ENCODE measurements at places on chromosomes 11 and 22.

- no peak for DNase-seq
Measured at GRCh38 chr11:44615041-44615755, 49.7 kb downstream of the CD82 start.

GRCh38 chr22:47194476-47195155 is 432.2 kb downstream of the TBC1D22A start:
- DNase-seq = no peak

DNA sequence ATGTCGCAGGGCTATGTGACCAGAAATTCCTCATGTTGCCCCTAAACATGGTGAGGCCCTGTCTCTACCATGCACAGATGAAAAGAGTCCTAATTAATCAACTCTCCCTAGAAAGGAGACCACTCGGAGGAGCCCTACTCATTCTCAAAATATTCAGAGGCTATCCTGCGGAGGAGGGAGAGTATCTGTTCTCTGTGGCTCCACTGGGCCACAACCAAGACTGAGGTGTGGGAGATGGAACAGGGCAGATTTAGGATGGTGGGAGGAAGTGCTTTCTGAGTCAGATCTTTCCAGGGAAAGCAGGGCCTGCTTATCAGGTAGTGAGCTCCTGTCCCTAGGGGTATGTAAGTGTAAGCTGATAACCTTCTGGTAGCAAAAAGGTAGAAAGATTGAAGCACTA is 37.0 kb upstream of the PRDM11 start:
- DNase-seq = no peak

DNA sequence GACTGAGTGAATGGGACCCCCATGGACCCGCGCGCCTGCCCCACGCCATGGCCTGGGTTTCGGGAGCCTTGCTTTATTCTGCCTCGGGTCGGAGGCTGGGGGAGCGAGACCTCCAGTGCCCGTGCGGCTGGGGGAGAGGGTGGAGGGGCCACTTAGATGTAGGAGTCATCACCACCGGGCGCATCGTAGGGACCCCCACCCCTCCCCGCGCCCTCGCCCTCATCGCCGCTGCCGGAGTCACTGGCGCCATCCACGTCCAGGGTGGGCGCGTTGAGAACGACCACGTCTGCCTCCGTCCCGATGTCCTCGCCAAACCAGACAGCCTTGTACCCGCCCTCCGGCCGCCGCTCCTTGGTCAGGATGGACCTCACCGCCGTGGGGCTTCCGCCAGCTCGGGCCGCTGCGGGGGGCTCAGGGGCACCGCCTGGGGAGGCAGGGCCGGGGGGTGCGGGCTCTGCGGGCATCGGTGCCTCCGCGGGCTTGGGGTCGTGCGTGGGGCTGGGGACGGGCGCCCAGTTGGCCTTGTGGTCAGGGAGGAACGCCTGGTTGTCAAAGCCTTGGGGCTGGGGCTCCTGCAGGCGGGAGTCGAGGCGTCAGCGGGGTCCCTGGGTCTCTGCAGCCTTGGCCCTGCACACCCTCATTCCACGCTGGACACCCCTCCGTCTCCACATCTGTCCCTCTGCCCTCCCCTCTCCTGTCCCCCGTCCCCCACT is 1.6 kb upstream of the IRF7 start:
- no peak for DNase-seq

DNA sequence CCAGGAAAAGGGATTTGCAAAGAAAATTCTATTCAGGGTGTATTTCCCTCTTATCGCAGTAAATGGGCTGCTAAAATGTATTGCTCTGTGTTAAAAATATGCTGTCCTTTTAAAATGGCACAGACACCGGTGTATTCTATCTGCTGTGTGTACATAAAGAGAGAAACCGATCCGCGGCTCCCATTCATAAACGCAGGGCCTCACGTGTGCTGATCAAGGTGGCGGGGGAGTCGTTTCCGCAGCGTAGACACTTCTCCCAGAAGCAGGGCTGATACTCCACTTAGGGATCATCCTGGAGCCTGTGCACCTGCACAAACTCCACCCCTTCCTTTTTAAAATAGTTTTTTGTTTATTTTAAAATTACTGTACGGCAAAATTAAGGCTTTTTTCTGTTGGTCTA is 26.1 kb upstream of the IGSF9B start:
- no peak for DNase-seq

DNA sequence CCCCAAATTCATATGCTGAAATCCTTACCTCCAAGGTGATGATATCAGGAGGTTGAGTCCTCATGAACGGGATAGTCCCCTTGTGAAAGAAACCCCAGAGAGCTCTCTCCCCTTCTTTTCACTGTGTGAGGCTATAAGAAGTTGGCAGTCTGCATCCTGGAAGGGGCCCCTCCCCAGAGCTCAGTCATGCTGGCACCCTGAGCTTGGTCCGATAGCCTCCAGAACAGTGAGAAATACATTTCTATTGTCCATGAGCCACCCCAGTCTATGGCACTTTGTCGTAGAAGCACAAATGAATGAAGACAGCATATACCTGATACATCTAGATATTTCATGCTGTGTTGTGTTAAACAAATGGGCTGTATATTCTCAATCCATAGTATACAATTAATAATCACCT is 81.1 kb upstream of the CRTAM start:
- DNase-seq = no peak

DNA sequence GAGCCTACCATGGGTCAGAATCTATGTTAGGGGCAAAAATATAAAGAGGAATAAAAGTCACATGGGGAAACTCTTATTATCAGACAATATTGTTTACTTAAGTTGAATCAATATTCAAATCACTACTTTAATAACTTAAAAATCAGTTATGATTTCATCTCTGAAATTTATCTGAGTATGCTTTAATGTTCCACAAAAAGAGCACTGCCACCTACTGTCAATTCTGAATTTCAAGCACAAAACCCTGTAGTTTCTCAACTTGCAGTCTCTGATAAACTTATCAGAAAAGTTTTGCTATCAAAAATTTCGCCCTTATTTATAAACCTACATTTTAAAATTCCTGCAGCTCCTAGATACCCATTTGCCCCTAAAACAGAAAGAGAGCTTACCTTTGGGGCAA is 47.3 kb downstream of the RDX start:
- DNase-seq = no peak

GRCh38 chr11:124638500-124638899 is 15.8 kb downstream of the TBRG1 start:
- DNase-seq = no peak

- no peak for DNase-seq
Measured at GRCh38 chr11:105168457-105168856, 28.9 kb upstream of the CARD18 start.

DNA sequence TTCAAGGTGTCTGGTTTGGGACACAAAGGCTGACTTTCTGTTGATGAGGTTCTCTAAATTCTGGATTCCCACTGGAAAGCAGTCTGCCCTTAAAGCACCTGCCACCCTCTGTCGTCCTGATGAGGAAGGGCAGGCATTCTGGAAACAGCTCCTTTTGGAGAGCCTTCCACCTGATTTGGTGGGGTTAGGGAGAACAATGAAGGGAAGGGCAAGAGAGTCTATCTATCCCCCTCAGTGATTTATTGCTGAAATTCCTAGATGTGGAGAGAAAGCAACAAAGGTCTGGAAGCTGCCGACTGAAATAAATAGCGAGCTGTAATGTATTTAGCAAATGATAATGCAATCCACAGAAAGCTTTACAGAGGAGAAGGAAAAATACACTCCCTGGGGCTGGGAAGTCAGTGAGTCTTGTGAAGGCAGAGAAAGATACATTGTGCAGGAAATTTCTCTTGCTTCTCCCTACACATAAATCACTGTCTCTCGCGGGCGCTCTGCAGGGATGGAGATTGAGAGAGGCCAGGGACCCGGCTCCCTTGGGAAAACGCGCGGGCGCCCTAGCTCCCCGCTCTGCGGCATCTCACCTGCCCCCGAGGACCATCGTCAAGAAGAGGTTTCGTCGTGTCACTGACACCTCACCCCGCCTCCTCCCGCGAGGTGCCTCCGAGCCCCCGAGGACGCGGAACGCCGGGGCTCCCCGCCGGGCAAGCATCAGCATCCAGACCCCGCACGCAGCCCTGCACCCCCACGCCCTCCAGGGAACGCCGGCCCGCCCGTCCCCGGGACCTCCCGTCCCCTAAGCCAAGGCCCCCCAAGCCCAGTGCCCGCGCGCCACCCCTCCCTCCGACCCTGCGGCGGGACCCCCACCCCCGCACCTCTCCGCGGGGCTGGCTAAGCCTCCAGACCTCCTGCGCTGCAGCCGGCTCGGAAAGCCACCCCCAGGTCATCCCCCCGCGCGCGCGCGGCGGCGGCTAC is 673 bp downstream of the CDON start:
- DNase-seq = no peak

GRCh38 chr22:30474683-30475424 is 3.0 kb upstream of the SEC14L3 start:
- no peak for DNase-seq

GRCh38 chr22:30193031-30193775 is 53.4 kb downstream of the LIF start:
- DNase-seq = no peak

DNA sequence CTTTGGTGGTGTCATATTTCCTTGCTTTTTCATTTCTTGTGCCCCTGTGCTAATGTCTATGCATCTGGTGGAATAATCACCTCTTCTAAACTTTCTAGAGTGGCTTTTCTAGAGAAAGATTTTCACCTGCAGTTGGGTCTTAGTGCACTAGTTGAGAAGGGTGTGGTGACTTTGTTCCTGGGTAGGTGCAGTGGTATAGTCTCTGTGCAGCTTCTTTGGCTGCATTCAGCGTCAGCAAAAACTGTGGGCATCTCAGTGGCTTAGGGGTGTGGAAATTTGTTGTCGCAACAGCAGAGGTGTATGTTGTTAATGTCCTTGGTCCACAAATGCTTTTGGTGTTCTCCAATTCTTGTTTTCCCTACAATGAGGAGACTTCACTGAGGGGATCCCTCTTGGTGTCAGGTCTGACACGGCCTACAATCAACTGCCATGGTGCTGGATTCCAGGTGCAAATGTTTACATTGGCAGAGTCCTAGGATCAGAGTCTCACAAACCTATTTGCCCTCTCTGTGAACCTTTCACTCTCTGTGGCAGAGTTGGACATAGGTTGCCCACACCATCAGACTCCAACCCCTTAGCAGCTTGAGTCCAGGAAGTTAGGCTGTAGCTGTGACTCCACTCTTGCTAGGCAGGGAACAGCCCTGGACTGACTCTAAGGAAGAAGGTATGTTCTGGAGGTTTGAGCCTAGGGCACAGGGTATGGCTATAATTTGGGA is 48.8 kb downstream of the GDPD4 start:
- no peak for DNase-seq

GRCh38 chr22:43823353-43823908 is 11.3 kb upstream of the EFCAB6 start:
- DNase-seq = no peak

- DNase-seq = no peak
Measured at GRCh38 chr22:45515676-45516075, 13.0 kb downstream of the FBLN1 start.

GRCh38 chr22:38954414-38955043 is 2.9 kb upstream of the APOBEC3A start:
- DNase-seq = no peak

GRCh38 chr11:47566149-47566698 is 825 bp downstream of the PTPMT1 start:
- no peak for DNase-seq

DNA sequence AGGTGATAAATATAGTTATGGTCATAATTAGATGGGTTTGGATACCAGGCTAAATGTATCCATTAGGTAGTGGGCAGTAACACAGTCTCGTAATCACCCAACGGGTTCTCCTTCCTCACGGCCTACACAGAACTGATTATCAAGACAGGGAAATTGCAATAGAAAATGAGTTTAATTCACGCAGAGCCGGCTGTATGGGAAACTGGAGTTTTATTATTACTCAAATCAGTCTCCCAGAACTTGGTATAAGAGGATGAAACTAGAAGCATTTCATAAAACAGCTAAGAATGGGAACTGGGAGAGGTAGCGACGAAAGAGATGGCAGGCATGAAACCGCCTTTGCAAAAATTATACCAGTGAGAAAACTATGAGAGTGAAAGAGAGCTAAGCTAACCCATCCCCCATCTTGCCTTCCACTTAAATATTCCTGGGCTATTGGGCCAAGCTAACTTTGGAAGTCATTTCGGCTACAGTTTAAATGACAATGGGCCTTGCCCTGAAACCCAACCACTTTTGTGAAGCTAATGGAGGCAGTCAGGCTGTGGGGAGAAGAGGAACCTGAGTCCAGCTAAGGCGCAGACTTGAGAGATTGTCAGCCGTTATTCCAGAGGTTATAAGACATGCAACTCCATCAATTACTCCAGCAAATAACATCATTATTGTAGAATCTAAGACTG is 29.6 kb downstream of the CTSC start:
- DNase-seq = no peak

GRCh38 chr11:86062719-86063118 is 6.2 kb downstream of the PICALM start:
- DNase-seq = no peak

- peak; percentile 62 for DNase-seq
Measured at GRCh38 chr11:66289548-66290329, 796 bp upstream of the YIF1A start.

DNA sequence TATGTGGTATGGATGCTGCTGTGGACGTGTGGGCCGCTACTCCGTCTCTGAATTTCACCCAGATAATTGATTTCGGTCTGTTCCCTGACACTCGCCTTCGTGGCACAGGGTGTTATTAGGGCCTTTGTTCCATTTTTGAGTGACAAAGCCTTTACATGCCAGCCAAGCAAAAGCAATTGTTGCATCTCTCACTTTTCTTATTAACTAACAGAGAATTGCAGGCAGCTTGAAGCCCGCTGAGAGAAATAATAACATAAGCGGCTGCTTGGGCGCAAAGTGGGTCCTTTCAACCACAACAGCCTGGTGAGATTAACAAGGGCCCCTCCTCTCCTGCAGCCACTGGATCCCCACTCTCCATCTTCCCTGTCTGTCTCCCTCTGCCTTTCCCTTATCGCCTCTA is 449.4 kb downstream of the NTM start:
- no peak for DNase-seq

Measured in stimulated activated CD8-positive, alpha-beta memory T cell treated with anti-CD3 and anti-CD28 coated beads, Interleukin-7, amount 100 ng/mL, for 24 hours (primary cell).